ENCODE measurements at places on chromosomes 5 and 9.

- DNase-seq: no peak
These were observed 7.3 kb upstream of the ARL15 start for GRCh38 chr5:54317511-54318260.

DNA sequence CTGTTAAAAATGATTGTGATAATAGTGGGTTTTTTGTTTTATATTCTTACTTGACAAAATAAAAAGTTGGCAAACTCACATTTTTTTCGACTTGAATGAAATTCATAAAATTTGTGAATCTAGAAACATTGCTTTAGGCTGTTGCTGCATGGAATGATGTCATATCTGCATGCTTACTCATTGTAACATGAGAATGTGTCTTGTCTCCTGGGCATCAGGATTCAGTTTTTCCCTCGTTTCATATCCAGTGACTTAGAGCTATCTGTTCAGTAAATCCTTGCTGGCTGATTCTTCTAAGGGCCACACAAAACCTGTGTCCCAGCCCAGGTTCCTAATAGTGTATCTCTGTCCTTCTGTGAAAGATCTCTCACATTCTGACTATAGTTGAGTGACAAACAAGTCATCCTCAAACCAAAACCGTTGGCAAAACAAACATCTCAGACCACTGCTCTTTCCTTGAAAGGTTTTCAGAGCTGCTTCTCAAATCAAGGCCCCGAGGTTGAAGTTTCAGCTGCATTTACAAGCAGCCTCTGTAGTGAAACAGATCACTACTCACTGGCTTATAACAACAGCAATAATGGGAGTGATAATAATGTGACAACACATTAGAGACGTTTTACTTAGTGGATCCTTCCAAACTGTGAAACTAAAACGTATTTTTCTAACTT lies 95.0 kb downstream of the NPR3 start:
- DNase-seq: peak; percentile 90

GRCh38 chr5:38731461-38731860 lies 114.4 kb upstream of the OSMR start:
- DNase-seq: no peak

GRCh38 chr5:26578002-26578401 lies 460.4 kb downstream of the CDH9 start:
- DNase-seq: no peak

- DNase-seq: no peak
These were observed 151.2 kb downstream of the TSSK1B start for GRCh38 chr5:113283558-113283957.

GRCh38 chr5:80193401-80193800 lies 62.4 kb downstream of the SERINC5 start:
- no peak for DNase-seq

- no peak for DNase-seq
These were observed 625 bp upstream of the OLFM1 start for GRCh38 chr9:135086597-135087488.

DNA sequence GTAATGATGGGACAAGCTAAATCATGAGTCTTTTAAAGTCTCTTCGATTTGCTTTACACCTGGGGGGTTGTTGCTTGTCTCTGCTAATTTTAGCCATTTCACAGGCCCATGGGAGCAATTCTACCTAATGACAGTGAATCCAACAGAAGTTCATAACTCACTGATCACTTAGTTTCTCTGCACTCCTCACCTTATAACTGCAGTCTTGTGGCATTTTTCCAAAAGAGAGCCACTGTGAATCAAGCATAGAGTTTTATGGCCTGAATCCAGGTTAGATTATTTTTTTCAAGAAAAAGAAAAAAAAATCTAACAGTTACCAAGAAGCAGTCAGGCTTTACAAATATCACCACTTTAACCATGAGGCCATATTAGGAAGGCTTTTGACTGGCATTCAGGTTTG lies 1.5 kb upstream of the IL7R start:
- DNase-seq: no peak

DNA sequence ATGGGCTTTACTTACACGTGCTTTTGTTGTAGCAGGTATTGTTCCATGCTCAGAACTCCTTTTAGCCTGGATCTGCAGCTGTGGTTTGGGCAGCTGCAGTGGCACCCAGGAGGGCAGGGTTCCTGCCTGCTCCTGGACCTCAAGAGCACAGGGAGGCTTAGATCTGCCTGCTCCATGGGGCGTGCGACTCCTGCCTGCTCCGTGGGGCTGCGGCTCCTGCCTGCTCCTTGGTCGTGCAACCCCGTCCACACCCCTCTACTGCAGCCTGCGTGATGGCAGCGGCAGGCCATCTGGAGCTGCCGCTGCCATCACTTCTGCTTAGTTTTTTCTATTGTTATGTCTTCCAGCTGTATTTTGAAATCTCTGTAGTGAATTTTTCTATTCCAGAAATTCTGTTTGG lies 11.7 kb upstream of the UGT3A2 start:
- DNase-seq: no peak
